Anterior cingulate cortex (tissue), 58 donors: ENCODE measurements at places on chromosomes 3 and 15.
A peak's percentile ranks its signal among the peaks of the same experiment; 100 is the strongest.

GRCh38 chr3:142447301-142447851 lies 461 bp downstream of the XRN1 start:
- peak; percentile 37 for DNase-seq

DNA sequence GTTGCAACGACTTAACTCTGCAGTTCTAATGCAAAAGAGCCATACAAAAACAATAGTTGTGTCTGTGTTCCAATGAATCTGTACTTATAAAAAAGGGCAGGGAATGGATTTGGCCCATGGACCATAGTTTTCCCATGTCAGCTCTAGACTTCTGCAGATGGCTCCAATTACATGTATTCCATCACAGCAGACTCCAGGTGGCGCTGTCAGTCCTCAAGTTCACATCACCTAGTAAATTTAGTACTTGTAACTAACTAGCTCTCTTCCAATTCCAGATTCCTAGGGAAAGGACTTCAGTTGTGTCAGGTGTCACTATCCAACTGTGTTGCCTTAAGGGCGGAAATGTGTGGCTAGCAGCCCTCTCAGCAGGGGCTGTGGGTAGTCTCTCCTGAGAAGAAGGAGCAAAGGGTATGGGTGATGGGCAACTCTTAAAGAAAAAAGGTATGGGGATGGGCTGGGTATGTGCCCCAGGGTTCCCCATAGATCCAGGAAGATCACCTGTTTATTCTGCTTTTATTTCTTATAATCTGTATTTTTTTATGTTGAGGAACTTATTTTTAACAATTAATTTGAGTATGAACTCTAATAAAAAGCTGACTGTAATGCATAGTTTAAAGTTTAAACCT lies 36.2 kb downstream of the BBS4 start:
- DNase-seq, result peak; percentile 33

DNA sequence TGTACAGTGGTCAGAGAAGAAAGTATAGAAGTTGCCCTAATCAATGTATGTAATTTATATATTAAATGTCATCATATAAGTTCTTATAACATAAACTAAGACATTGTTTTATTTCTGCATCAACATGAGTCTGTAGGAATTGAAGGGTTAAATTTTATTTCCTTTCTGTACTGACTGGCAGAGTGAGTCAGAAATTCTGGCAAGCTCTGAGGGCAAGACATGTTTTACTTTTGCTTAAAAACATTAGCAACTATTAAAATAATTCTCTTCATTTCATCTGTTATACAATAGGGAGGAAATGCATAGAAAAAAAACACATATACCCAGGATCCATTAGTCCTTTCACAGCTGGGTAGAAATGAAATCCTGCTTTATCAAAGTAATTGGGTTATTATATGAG lies 171.4 kb upstream of the ALCAM start:
- DNase-seq, result no peak

DNA sequence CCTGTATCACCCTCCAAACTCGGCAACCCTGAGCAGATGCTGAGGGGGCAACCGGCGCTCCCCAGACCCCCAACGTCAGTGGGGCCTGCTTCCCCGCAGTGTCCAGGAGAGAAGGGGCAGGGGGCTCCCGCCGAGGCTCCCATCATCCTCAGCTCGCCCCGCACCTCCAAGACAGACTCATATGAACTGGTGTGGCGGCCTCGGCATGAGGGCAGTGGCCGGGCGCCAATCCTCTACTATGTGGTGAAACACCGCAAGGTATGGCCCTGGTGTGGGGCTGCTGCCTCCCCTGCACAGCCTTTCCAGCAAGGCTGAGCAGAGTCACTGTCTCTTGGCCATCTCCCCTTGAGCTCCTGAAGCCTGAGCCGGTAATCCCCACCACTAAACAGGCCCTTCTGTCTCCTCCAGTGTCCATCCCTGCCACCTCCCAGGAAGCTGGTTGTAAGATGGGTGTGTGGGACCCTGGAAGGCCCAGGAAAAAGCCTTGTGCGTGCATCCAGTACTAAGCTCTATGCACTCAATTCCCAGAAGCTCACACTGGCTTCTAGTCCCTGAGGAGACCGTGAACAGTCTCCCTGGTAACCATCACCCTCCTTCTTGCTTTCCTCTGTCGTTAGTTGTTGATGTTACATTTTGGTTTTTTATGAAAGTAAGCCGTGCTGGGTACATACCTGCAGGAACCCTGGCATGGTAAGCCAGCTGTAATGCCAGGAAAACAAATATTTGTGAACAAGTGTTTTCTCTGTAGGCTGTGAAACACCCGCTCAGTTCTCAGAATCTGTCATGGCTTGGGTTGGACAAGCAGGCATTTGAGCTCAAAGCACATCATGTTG lies 63.3 kb downstream of the BOC start:
- no peak for DNase-seq

- DNase-seq, result no peak
Measured at GRCh38 chr15:73605759-73606436, 27.3 kb downstream of the NPTN start.

- no peak for DNase-seq
Measured at GRCh38 chr3:158711886-158712285, 20.4 kb downstream of the RARRES1 start.
